Thyroid gland (tissue), 4 donors: ENCODE measurements at places on chromosomes 3 and 15. TPM values are rescaled to one million over a fixed set of nuclear protein-coding genes. Genes with fewer than 3 reads are reported as not detected.

DNA sequence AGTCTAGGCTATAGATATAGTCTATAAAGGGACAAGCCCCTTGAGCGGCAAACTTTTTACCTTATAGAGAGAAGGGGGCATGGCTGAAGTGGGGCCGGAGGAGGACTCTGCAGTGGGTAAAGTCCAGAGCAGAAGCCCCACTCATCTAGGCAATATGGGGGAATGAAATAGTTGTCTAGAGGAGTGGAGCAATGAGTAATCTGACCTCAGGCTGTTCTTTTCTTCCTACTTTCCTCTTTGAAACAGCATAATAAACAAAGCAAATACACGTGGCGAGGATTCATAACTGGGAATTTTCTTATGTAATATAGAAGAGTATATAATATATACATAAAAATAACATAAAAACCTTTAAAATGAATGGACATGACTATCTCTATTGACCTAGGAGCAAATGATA, 546.4 kb upstream of the ZNF385D start:
- H3K4me3 ChIP-seq: no peak overlapping the region
- H3K27me3 ChIP-seq: no peaks in the 10 kb centered on the region
- H3K4me1 ChIP-seq: no peaks in the 10 kb centered on the region
- DNase-seq: no peak

DNA sequence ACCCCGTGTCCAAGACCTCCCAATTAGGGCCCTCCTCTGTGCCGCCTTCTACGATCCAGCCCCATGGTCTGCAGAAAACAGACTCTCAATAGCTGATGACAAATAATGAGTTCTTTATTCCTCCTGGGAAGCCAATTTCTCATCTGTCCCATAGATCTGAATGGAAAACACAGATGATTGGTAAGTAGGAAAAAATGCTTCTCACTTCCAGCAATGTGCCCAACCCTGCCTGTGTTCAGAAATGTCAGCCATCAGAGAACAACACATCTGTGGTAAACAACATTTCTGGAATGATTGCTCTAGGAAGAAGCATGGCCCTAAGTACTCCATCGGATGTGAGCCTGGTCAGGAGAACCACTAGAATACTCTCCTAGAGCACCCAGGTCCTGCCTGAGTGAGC, 240.5 kb upstream of the HES1 start:
- H3K4me3 ChIP-seq: no peak overlapping the region
- H3K27ac ChIP-seq: peak overlapping the region; percentile 70
- no peaks in the 10 kb centered on the region for H3K36me3 ChIP-seq
- no peak for DNase-seq
- no peaks in the 10 kb centered on the region for H3K27me3 ChIP-seq
- H3K4me1 ChIP-seq: peaks cover 10% of the 10 kb centered on the region

GRCh38 chr15:76340198-76340802, 3.7 kb downstream of the ISL2 start:
- H3K27me3 ChIP-seq: peaks cover 93% of the 10 kb centered on the region
- H3K36me3 ChIP-seq: no peaks in the 10 kb centered on the region
- DNase-seq: no peak
- H3K4me1 ChIP-seq: peaks cover 28% of the 10 kb centered on the region
- H3K4me3 ChIP-seq: no peak overlapping the region
- H3K27ac ChIP-seq: no peak overlapping the region

- H3K4me1 ChIP-seq: peaks cover 36% of the 10 kb centered on the region
- no peaks in the 10 kb centered on the region for H3K27me3 ChIP-seq
- H3K36me3 ChIP-seq: peaks cover 8% of the 10 kb centered on the region
These were observed 80.6 kb downstream of the RBPMS2 start for GRCh38 chr15:64694816-64695215.

DNA sequence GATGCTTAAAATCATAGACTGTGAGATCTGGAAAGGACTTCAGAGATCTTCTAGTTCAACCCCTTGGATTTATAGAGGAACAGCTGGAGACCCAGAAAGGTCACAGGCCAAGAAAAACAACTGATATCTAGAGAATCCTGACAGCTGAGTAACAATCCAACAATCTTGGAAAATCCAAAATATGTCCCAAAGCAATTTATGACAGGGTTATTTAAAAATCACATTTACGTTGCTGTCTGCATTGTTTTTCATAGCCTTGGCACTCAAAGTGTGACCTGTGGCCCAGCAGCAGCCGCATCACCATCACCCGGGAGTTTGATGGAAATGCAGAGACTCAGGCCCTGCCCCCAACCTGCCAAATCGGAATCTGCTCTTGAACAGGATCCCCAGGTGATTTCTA, 78.8 kb downstream of the FBN1 start:
- H3K27ac ChIP-seq: no peak overlapping the region
- H3K27me3 ChIP-seq: no peaks in the 10 kb centered on the region
- no peak for DNase-seq
- peaks cover 16% of the 10 kb centered on the region for H3K4me1 ChIP-seq
- no peak overlapping the region for H3K4me3 ChIP-seq

GRCh38 chr3:197525706-197526105, 30.1 kb downstream of the BDH1 start:
- H3K27ac ChIP-seq: no peak overlapping the region
- H3K27me3 ChIP-seq: no peaks in the 10 kb centered on the region
- no peak overlapping the region for H3K4me3 ChIP-seq
- no peaks in the 10 kb centered on the region for H3K36me3 ChIP-seq

DNA sequence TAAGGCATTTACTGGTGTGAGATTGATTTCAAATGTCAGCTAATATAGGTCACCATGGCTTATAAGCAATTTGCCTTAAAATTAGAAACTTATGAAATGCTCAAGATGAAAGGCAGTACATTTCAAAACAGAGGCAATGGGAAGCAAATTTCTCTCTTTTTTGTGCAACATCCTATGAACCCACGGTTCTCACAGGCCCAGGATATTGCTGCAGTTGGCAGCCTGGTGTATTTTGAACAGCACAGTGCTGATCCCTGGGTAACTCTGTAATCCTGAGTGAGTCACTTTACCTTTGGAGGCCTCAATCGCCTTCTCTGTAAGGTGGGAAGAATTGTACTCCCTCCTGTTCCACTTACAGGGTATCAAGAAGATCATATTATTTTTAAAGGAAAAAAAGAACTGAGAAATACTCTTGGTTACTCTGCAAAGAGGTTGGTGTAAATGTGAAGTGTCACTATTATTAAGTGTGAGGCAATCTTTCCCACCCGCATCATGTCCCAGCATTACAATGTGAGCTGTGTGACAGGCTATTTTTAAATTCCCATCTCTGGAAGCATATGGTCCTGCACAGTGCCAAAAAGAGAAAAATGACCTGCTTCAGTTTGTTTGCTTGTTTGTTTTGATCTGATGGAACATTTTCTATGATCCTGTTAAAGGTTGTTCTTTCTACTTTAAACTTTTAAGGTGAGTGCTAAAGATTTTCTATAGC, 190.1 kb upstream of the LPP start:
- no peaks in the 10 kb centered on the region for H3K4me1 ChIP-seq
- no peak overlapping the region for H3K4me3 ChIP-seq
- DNase-seq: no peak
- no peaks in the 10 kb centered on the region for H3K27me3 ChIP-seq
- no peak overlapping the region for H3K27ac ChIP-seq

DNA sequence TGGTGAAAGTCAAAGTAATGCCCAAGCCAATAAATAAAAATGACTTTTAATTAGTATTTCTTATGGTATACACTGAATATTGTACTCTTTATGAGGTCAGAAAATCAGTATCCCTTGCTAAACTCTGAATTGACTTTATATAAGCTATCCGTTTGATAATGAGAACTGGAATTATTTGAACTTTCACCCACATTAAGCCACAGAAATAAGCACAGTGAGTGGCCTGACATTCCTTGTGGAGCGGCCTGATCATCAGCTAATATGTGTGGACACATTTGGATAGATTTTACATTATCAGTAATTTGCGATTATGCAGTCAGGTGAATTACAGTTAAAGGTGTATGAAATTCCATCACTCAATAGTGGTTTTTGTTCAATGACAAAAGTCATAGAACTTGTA, 136.0 kb upstream of the CBLB start:
- no peaks in the 10 kb centered on the region for H3K36me3 ChIP-seq
- no peak overlapping the region for H3K27ac ChIP-seq
- DNase-seq: no peak
- no peak overlapping the region for H3K4me3 ChIP-seq

DNA sequence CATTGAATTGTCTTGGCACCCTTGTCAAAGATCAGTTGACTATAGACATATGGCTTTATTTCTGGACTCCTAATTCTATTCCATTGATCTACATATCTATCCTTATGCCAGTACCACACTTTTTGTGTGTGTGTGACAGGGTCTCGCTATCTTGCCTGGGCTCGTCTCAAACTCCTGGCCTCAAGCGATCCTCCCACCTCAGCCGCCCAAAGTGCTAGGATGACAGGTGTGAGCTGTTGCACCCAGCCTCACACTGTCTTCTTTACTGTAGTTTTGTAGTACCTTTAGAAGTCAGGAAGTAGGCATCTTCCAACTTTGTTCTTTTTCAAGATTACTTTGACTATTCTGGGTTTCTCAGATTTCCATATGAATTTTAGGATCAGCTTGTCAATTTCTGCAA, 24.3 kb downstream of the CDAN1 start:
- DNase-seq: no peak
- H3K27ac ChIP-seq: no peak overlapping the region
- H3K4me1 ChIP-seq: no peaks in the 10 kb centered on the region
- no peaks in the 10 kb centered on the region for H3K36me3 ChIP-seq
- H3K4me3 ChIP-seq: no peak overlapping the region
- no peaks in the 10 kb centered on the region for H3K27me3 ChIP-seq

GRCh38 chr3:138395865-138396751, 38.3 kb upstream of the ESYT3 start:
- no peak overlapping the region for H3K4me3 ChIP-seq
- peaks cover 19% of the 10 kb centered on the region for H3K4me1 ChIP-seq
- H3K27me3 ChIP-seq: no peaks in the 10 kb centered on the region
- H3K27ac ChIP-seq: no peak overlapping the region
- H3K36me3 ChIP-seq: peaks cover 9% of the 10 kb centered on the region
- DNase-seq: no peak

GRCh38 chr15:81338170-81339007, 14.4 kb upstream of the STARD5 start:
- no peaks in the 10 kb centered on the region for H3K36me3 ChIP-seq
- no peak overlapping the region for H3K27ac ChIP-seq
- no peaks in the 10 kb centered on the region for H3K4me1 ChIP-seq
- no peaks in the 10 kb centered on the region for H3K27me3 ChIP-seq

DNA sequence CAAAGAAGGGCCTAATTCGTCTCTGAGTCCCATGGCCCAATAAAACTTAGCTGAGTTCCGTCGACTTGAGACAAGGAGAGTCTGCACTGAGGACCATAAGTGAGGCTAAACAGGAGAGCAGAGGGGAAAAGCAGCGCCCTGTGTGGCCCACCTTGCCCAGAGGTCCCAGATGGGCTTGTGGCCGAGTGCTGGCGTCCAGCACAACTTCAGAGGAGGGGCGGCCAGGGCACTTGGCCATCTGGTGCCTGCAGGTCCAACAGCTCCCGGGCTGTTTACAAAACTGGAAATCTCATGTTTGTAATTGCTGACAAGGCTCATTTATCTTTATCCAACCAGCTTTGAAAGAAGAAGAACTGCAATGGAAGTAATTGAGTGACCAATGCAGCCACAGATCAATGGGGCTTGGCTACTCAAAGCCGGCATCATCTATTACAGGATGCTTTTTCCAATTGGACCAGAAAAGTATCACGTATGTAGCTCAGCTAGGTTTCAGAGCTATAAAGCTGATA, 306.3 kb downstream of the OCA2 start:
- no peaks in the 10 kb centered on the region for H3K27me3 ChIP-seq
- H3K27ac ChIP-seq: no peak overlapping the region
- H3K36me3 ChIP-seq: no peaks in the 10 kb centered on the region
- no peak for DNase-seq

GRCh38 chr15:55654561-55655031, 66.5 kb upstream of the PYGO1 start:
- no peaks in the 10 kb centered on the region for H3K27me3 ChIP-seq
- no peak overlapping the region for H3K27ac ChIP-seq
- peaks cover 7% of the 10 kb centered on the region for H3K4me1 ChIP-seq

DNA sequence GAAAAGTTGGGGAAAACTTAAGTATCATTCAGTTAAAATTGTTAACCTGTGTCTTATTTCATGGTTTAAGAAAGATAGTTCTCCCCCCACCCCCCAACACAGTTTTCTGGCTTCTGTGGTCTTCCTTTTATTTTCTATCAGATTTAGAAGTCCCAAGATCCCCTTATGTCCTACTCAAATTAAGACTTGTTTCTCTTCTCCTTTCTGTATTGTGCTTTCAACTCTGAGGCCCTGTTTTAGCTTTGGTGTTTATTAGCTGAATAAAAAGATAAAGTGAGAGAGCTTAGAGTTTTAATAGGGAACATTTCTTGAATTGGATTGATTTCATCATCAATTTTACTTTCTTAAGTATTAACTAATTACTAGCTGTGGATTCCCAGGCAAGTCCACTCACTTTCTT, 62.6 kb downstream of the AKAP13 start:
- DNase-seq: no peak
- no peak overlapping the region for H3K4me3 ChIP-seq
- peaks cover 23% of the 10 kb centered on the region for H3K4me1 ChIP-seq
- no peak overlapping the region for H3K27ac ChIP-seq
- H3K36me3 ChIP-seq: no peaks in the 10 kb centered on the region

The CACNA1D gene
- total RNA-seq: 17.7 TPM

The CCR2 gene
- total RNA-seq: 1.6 TPM

The SLC9A9 gene
- total RNA-seq: 10.7 TPM

The SPCS1 gene
- total RNA-seq: 263 TPM

The CTXND1 gene
- 0.13 TPM for total RNA-seq

The LRRC2 gene
- total RNA-seq: 32.6 TPM

The GNAT1 gene
- not detected for total RNA-seq
